ENCODE measurements at places on chromosomes 13 and 19.

- DNase-seq = no peak
These were observed 1994.2 kb upstream of the PCDH20 start for GRCh38 chr13:63409791-63410351.

- DNase-seq = no peak
These were observed 147.2 kb upstream of the KLHL1 start for GRCh38 chr13:70255406-70255991.

DNA sequence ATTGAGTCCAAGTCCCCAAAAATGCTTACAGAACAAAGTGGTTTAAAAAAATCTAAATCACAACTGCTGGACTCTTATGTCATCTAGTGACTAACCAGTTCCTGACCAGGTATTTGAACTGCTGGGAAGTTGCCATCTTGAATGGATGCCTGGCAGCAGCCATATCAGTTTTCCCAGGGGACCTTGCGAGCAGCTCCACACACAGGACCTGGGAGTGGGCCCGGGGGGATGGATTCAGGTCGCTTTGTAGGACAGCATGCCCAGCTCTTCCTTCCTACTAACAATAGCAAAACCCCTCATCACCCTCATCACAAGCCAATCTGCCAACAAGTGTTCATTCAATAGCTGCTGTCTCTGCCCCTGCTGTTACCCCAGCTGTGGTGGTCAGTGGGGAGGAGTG, 65.3 kb downstream of the KCTD15 start:
- DNase-seq = no peak

DNA sequence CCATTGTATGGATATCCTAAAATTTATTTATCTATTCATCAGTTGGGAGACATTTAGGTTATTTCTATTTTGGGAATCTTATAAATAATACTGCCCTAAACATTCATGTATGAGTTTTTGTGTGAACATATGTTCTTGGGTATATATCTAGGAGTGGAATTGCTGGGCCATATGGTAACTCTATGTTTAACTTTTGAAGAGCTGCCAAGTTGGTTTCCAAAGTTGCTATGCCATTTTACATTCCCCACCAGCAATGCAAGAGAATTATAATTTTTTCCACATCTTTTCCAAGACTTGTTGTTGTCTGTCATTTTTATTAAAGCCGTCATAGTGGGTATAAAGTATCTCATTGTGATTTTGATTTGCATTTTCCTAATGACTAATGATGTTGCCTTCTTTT, 48.2 kb upstream of the CALM3 start:
- DNase-seq = no peak

- no peak for DNase-seq
These were observed 39.1 kb downstream of the ACTN4 start for GRCh38 chr19:38686530-38686888.

- no peak for DNase-seq
These were observed 13.6 kb upstream of the SLC15A1 start for GRCh38 chr13:98765996-98766519.

- DNase-seq = no peak
These were observed 13.9 kb downstream of the LSM4 start for GRCh38 chr19:18308948-18309325.

DNA sequence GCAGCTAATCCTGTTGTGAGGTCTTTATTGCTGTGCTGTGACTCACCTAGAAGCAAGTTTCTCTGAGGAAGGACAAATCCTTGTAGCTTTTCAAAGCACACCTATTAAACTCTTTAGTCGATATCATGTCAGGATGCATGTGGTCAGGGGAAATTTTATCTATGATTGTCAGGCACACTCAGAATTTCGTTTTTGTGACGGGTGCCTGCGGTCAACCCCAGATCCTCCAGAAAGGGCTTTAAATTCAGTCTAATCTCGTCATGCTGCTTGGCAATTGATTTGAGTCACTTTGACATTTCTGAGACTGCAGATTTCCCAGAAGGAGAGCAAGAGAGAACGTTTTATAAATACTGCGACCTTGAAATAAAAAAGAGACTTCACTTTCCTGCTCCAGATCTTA, 316.9 kb downstream of the FGF9 start:
- no peak for DNase-seq

DNA sequence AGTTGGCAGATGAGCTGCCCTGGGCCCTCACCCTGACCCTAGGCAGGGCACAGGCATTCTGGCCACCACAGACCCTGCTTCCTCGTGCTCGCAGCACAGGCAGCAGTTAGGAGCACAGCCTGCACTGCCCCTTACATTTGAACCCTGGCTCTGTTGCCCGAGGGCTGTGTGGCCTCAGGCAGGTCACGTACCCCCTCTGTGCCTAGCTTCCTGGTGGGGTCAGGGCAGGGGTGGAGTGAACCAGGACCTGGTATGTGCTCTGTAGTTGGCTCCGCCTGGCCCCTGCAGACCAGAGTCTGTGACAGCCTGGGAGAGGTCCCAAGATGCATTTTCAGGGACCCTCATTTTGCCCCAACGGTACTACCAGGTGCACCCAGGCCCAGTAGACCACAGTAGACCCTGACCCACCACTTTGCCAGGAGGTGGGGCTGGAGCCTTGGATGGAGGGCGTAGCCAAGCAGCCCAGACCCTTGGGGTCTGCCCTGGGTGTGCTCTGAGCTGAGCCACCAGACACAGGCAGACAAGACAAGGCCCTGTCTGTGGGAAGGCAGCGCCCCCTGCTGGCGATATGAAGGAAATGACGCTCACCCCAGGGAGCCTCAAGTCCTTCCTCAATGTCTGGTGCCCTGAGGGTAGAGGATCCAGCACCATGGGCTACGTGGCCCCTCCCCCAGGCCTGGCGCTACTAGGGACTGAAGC, 9.1 kb downstream of the LYL1 start:
- no peak for DNase-seq

- no peak for DNase-seq
These were observed 802 bp upstream of the FREM2 start for GRCh38 chr13:38685974-38686576.

GRCh38 chr13:41018602-41018948, 541 bp downstream of the ELF1 start:
- no peak for DNase-seq

GRCh38 chr19:17522988-17523872, 11.8 kb downstream of the PGLS start:
- no peak for DNase-seq

- DNase-seq = no peak
These were observed 50.6 kb downstream of the CELF5 start for GRCh38 chr19:3274942-3275582.

DNA sequence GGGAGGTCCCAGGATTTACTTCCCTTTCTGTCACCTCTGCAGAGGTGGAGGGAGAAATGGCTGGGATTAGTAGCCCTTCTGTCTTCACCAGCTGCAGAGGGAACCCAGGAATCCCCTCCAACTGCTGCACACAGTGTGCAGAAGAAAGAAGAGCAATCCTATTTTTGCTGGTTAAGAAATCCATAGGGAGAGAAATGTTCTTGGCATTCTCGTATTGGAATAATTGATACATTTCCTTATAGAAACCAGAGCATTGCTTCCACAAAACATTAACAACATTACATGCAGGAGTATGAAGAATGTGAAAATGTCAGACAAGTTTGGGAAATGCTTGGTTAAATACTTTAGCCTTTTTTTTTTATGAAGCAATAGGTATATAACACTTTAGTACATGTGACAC, 48.3 kb upstream of the KLF12 start:
- no peak for DNase-seq

- DNase-seq = no peak
These were observed 31.4 kb upstream of the TPTE2 start for GRCh38 chr13:19592657-19593180.

- no peak for DNase-seq
These were observed 27.9 kb upstream of the ONECUT3 start for GRCh38 chr19:1725100-1726064.

All from HS-5 (cell line).